Kidney (tissue), 22 donors: ENCODE measurements at places on chromosomes 11 and 22.

DNA sequence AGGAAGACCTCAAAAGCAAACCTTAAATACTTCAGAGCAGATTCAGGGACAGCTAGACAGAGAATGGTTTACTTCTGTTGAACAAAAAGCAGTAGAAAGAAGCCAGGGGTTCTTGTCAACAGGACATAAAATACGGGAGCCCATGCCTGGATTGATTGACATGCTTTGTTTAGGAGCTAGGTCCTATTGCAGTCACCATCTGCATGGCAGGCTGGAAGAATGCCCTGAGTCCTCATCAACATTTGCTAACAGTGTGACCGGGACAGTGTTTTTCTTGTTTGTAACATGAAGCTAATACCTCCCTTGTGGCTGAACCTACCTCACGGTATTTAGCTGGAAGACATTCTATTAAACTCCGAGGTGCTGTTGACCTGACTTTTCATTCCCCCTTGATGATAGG is 225.4 kb downstream of the NTM start:
- no peak for DNase-seq

GRCh38 chr11:23551706-23552105 is 691.4 kb upstream of the CCDC179 start:
- no peak for DNase-seq

- peak; percentile 17 for DNase-seq
These were observed 13.0 kb downstream of the BCR start for GRCh38 chr22:23193196-23193827.

DNA sequence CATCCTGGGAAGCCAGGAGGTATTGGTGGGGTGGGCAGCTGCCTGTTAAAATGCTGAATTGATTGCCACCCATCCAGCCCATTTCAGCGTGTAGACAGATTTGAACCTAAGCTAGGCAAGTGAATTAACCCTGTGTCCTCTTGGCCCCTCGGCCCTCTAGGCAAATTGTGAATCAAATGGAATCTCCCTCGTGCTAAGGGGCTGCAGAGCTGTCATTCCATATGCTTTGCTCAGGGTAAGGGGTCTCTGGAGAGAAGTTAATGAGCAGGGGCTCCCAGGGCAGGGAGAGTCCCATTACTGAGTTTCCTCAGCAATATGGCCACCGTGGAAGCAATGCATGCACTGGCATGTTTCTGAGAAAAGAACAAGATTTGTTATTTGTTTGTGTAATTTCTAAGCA is 117.7 kb upstream of the RCN1 start:
- no peak for DNase-seq

DNA sequence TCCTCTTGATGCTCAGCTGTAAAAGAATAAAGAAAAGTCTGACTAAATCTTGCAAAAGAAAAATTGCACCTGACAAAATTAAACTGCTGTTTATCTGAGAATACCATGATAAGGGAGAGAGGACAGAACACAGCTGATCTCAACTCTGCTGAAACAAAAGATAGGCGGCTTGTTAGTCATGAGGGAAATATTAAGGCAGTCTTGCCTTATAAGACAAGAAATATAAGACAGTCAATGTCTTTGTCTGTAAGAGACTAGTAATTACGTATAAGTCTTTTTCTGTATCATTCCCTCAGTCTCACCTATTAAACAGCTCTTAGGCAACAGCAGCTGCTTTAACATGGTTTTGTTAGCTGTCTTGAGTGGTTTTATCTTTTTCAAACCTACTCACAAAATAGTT is 296.6 kb downstream of the LUZP2 start:
- DNase-seq, result no peak

DNA sequence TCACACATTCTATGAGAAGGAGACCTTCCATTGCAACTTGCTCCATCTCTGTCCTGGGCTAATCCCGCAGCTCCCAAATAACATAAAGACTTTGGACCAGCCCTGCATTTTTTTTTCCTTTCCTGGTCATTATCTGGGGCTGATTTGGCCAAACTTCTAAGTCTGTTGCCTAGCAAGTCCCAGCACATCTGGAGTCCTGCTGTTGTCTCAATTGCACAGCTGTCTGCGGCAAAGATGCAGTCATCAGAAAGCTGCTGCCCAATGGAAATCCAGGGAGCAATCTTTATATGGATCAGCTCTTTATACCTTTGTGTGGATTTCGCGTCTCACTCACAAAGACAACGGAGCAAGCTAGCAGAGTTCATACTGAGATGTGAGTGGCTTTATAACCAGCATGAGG is 105.9 kb downstream of the NXPE2 start:
- no peak for DNase-seq

DNA sequence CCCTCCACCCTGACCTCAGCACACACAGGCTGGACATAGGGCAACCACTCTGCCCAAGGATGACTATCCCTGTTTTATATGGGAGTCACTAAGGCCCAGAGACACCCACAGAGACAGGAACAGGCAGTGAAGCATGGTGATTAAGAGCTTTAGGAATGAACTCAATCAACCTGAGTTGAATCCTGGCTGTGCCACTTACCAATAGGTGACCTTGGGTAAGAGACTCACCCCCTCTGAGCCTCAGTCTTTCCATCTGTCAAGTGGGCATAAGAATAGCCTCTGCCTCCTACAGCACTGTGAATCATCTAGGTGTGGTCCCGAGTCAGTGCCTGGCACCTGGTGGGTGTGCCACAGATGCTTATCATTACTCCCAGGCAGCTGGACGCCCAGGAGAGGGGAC is 6.8 kb downstream of the CRYBB1 start:
- no peak for DNase-seq

DNA sequence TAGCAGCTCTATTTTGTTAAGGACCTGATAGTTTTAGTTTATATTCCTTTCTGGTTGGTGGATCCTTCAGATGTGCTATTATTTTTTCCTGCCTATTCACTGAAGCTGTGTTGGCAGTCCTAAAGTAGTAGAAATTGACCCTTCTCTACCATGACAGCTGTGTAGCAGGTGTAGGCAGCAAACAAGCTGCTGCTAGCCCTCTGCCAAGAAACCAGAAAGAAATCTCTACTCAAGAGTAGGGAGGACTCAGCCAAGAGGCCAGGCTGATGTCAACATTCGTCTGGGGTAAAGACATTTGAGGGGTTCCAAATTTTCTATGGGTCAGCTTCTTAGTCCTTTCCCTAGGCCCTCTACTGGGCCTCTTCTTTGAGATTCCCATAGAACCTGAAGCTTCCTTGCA is 51.2 kb downstream of the CSTF3 start:
- no peak for DNase-seq

DNA sequence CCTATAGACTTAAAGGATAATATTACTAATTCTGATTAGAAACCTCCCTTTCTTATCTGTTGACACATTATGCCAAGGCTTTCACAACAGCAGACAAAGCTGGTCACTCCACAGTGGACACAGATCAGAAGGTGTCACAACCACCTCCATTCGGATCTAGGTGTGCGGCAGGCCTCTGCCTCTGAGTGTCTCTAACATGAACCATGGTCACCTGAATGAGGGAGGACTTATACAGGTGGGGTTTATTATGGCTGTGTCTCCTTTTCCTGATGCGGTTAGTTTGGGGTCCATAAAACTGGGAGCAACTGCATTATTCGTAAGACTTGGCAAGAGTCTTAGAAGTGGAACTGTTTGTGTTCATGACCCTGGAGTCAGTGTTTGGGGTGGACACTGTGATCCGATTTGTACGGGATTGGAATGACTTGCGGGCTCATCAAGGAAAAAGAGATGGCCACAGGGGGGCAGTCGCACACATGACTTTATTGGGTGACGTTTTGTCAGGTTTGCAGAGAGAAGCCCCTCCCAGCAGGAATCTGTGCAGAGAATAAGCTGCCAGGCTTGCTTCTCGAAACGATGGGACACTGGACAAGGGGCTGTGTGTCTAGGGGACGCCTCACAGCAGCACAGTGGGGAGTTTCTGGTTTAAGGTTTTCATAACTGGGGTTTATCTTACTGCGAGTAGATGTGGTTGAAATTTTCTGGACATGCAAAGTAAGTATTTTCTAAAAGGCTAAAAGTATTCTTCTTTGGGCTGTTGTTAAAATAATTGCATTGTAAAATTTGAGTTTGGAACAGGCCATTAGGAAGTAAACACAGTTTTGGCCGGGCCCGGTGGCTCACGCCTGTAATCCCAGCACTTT is 90.6 kb downstream of the GAB4 start:
- DNase-seq, result peak; percentile 79

GRCh38 chr11:47326198-47326597 is 26.3 kb downstream of the MYBPC3 start:
- DNase-seq, result no peak

DNA sequence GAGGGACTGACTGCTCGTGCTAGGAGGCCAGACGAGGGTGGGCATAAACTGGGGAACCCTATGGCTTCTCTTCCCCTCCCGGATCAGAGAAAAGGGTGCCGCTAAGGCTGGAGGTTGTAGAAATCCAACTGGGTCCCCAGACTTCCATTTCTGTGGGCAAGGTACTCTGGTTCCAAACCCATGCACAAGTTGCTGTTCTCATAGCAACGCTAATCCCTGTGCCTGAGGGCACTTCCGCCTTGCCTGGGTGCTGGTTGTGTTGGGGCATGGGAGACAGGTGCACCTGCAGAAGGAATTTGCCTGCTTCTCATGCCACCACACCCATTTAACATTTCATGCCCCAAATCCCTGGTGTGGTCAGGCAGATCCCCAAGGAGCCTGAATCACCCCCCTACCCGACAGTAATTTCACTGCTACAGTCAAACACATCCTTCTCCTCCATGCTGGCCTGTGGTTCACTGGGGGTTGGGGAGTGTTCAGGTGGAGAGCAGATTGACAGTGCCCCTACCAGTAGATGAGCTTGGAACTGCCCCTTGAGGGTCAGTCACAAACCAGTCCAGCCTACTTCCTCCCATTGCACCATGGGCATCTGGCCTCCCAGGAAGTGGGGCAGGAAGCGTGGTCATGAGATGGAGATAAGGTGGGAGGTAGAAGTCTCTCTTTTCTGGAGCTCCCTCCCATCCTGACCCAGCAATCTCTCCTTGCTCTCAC is 1.2 kb downstream of the C2CD2L start:
- peak; percentile 78 for DNase-seq

- DNase-seq, result peak; percentile 41
These were observed at the start of gene BTBD18 for GRCh38 chr11:57751676-57752253. Gene BTBD18, minus strand, starts transcription at chr11:57751819. Its CDS starts 631 bp downstream, at chr11:57751188.

- no peak for DNase-seq
These were observed 75.4 kb downstream of the MAML2 start for GRCh38 chr11:96267496-96268032.

GRCh38 chr22:24183321-24184031 is 2.2 kb downstream of the SUSD2 start:
- no peak for DNase-seq

DNA sequence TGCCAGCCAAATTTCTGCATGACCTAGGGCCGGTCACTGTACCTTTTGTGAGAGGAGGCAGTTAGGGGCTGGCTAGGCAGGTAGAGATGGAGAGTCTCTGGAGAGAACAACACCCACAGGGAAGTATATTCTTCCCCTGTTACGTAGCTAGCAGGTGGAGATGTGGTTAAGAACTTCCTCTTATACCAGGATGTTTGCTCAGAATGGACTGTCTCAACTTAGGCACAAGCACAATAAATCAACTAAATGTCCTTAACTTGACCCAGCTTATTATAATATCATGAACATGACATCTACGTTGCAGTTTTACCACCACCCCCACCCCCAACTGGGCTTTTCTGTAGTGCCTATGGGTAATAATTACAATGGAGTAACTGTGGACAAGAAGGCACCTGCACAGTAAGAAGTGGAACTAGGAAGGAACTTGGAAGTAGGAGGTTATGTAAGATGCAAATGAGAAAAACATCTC is 60.7 kb upstream of the MPEG1 start:
- DNase-seq, result no peak

DNA sequence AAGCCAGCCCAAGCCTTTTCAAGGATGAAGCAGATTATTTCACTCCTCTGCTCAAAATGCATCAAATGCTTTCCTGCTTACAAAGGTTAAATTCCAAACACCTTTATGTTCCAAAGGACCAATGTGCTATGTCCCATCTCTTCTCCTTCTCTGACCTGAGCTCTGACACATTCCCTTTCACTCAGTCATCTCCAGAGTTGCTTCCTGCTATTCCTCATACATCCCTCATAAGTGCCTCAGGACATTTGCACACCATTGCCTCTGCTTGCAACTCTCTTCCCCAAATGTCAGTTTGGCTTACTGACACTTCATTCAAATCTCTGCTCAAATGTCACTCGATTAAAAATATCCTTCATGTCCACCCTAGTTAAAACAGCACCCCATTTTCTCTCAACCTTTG is 53.3 kb upstream of the BMAL1 start:
- no peak for DNase-seq

DNA sequence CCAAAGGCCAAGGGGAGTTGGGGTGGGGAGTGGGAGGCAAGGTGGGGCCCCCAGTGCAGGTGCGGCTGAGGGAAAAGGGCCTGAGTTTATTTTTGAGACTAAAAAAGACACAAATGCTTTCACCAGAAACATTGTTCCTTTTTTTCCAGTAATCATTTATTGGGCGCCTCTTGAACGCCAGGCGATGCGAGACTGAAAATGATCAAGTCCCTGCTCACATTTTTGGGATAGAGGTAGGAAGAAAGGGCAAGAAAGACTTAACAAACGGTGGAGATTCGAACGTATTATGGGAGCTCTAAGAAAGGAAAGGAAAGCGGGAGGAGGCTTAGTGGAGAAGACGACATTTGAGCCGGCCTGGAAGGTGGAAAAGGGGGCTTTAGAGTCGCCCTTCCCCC is 796 bp upstream of the SF3B2 start:
- no peak for DNase-seq

DNA sequence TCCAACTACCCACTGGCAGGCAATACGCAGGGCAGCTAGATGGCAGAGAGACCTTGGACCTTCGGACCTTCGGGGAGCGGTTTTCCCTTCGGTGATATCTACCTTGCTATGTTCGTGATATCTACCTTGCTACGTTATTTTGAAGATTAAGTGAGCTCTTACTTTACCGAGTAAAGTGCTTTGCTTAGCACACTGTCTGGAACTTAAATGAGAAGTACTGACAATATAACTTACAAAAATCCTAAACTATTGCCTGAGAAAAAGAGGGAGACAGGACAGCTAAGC is 1.0 kb upstream of the PRDM10 start:
- DNase-seq, result no peak

GRCh38 chr22:37741312-37741795 is 44.5 kb downstream of the TRIOBP start:
- DNase-seq, result peak; percentile 95

GRCh38 chr11:123063826-123064657 is 2.1 kb upstream of the HSPA8 start:
- DNase-seq, result peak; percentile 54

- no peak for DNase-seq
These were observed 669 bp upstream of the TIGD3 start for GRCh38 chr11:65353900-65354264.

DNA sequence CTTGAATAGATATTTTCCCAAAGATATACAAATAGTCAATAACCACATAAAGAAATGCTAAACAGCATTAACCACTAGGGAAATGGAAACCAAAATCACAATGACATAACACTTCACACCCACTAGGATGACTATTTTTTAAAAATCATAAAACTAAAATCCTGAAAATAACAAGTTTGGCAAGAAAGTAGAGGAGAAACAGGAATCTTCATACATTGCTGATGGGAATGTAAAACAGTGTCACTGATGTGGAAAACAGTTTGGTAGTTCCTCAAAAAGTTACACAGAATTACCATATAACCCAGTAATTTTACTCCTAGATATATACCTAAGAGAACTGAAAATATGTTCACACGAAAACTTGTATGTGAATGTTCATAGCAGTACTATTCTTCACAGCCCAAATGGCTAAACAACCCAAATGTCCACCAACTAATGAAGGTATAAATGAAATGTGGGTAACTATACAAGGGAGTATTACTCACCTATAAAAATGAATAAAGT is 12.5 kb downstream of the PICALM start:
- no peak for DNase-seq

- no peak for DNase-seq
These were observed 466 bp downstream of the FAM168A start for GRCh38 chr11:73597336-73597955.
